Activated CD4-positive, alpha-beta T cell treated with anti-CD3 and anti-CD28 coated beads, Interleukin-2, amount 50 U/mL, for 24 hours (primary cell): ENCODE measurements at places on chromosomes 16 and 17.

GRCh38 chr16:86026171-86026910 is 127.4 kb downstream of the IRF8 start:
- no peak for DNase-seq

- DNase-seq, result no peak
Measured at GRCh38 chr17:63497708-63498483, 21.0 kb downstream of the ACE start.

DNA sequence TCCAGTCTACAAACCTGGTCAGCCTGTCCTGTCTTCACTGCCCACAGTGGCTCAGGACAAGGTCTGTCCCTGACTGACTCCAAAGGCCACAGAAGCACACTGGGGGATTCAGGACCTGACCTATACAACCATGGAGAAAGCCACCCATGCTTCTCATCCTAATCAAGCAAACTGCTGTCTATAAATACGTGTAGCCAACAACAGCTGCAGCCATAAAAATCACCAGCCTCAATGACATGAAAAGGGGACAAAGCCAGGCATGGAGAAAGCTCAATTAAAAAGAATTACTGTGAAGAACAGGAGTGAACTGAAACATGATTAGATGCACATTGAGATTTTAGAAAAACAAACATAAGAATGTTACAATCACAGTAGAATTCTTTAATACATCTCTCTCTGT is 170.1 kb downstream of the CDK5R1 start:
- DNase-seq, result no peak

DNA sequence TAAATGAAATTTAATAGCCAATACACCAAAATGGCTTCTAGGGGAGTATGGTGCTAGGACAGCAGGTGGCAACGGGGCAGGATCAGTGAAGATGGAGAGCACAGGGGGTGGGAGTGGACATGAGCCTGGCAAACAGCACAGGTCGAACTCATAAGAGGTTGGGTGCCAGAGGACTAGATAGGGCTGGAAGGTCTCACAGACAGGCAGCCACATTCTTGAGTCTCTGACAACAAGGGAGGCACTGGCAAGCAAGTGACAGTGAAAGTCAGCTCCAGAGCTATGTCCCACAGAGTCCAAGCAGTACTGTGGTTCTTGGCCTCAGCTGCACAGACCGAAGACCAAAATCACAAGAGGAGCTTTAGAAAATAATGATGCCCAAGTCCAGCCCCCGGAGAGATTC is 61.2 kb downstream of the USP31 start:
- DNase-seq, result no peak

GRCh38 chr17:48679385-48680096 is 42.8 kb downstream of the PRAC1 start:
- no peak for DNase-seq

DNA sequence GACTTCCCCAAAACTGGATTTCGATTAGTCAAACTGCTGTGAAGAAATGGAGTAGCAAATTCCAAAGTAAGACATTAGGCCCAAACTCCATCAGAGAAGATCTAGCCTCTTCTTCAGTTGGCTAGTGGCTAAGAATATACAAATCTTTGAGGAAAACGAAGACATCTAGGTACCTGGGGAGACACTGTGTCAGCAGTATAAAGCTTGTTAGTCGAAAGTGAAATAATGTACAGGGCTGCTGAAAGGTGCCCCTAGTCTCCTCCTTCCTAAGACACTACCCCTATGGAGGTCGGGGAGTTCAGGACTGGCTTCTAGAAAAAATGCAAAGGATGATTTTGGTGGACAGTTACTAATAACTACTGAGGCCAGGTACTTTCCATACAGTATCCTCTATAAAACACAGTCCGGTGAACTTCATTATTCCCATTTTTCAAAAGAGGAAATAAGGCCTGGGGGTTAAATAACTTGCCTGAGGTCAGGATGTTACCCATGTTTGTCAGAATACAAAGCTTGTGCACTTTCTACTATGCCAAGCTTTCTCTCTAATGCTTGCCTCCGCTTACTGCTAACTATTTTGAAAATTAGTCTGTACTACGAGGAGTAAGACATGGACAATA is 15.0 kb downstream of the DNAJC7 start:
- no peak for DNase-seq

GRCh38 chr16:87792205-87792565 is 26.4 kb upstream of the KLHDC4 start:
- no peak for DNase-seq

DNA sequence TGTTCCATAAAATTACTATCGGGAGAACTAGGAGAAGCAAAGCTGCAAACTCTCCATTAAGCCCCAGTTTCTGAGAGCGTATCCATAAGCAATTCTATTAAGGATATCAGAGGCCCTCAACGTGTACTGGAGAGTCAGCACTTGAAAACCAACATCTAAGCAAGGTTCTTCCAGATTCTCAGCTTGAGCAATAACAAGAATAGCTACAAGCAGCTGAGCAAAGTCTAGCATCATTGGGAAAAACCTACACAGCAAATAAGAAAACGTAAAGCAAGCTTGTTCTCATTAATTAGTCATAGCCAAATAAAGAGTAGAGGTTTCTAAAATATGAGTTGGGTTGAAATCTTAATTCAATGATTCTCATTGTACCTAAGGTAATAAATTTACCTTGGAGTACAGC is 26.9 kb upstream of the COX10 start:
- DNase-seq, result no peak

DNA sequence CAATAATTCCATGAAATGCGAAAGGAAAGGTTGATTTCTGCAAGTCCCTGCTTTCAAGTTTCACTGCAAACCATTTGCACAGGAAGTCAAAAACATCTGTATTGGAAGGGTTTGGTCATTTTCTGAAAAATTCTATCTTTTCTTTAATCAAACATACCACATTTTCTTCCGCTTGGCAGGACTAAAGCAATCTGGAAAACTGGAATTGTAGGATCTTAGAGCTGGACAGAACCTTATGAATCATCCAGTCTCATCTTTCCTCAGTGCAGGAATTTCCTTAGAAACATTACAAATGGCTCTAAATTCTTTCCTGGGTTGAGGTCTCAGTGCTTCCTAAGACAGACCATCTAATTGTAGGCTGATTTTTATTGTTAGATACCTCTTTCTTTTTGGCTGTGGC is 111.5 kb upstream of the ELAC2 start:
- no peak for DNase-seq

DNA sequence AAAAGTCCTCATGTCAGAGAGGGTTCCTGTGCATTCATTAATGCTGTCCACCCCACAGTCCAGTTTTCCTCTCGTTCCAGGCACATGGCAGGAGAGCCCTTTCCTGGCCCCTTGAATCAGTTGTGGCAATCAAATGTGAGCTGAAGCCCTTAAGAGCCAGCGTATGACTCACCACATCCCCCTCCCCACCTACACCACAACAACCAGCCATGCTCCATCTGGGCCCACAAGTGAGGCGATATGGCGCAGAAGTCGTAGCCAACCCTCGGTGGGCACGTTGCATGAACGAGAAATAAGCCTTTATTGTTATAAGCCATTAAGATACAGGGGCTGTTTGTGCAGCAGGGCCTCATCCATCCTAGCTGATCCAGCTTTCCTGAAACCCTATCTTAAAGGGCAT is 28.2 kb downstream of the GRIN2A start:
- no peak for DNase-seq

DNA sequence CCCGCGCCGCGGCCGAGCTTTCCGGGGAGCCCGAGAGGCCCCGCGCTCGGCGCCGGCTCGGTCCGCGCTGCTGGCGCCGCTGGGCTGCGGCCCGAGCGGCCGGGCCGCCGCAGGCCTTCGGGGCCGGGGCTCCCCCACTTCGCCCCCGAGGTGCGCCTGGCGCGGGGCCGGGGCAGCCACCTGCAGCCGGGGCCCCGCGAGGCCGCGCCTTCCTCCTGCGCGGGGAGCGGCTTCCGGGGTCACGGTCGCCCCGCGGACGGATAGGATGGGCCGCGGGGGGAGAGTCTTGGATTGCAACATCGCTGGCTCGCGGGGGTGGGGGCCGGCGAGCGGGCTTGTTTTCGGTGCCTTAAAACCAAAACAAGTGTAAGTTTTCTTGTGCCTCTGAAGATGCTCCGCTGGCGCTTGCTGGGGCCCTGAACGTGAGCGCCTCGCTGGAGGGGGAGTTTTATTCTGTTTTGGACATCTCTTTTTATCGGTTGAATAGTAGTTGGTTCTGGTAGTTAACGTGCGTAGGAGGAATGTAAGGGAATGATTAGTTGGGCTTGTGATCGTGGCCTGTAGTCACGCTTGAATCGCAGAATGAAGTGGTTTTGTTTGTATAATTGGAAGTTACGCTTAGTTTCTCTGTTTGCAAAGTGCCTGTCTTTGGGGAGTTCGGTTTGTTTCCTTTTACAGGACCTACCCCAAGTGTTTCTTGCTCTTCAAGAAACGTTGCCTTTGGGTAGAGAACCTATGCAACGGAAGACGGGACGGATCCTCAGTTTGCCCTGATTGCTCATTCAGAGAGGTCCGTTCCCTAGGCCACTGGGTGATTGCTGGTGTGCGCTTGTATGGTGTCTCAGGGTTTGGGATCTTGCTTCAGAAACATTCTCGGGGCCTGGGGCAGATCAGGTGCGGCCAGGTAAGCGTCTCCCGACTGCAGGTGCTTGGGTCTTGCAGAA is 724 bp downstream of the UBE2I start:
- DNase-seq, result peak; percentile 37

GRCh38 chr16:21101631-21102420 is 48.8 kb downstream of the DNAH3 start:
- peak; percentile 8 for DNase-seq

GRCh38 chr17:59848778-59849177 is 44.0 kb downstream of the TUBD1 start:
- DNase-seq, result no peak

DNA sequence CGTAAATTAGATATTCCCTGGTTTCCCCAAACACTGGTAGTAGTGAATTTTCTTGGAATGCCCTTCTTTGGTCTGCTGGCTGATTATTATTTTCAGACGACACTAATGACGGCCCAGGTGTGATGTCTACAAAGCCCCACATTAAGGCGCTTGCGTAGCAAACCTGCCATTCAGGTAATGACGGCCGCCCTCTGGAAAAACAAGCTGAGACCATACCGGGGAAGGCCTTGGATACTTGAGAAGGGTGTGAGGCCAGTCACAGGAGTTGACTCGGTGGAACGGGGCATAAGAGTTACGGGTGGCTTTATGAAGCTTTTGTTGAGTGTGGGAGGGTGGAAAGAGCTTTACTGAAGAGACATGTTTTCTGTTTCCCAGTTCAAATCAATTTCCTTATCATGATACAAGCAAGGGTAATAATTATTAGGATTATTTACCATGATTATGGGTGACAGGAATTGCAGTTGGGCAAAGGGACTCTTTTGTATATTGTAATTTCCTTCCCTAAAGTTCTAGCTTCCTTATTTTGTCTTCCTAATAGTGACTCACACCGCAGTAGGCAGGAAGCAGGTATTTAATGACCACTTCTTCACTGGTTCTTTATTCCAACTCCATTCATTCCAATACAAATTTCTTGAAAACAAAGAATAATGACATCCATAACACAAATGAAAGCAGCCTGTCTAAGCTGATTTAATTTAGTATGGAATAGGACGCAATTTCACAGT is 24.8 kb downstream of the KRT23 start:
- DNase-seq, result no peak

GRCh38 chr16:25106567-25107465 is 4.7 kb upstream of the LCMT1 start:
- peak; percentile 67 for DNase-seq

DNA sequence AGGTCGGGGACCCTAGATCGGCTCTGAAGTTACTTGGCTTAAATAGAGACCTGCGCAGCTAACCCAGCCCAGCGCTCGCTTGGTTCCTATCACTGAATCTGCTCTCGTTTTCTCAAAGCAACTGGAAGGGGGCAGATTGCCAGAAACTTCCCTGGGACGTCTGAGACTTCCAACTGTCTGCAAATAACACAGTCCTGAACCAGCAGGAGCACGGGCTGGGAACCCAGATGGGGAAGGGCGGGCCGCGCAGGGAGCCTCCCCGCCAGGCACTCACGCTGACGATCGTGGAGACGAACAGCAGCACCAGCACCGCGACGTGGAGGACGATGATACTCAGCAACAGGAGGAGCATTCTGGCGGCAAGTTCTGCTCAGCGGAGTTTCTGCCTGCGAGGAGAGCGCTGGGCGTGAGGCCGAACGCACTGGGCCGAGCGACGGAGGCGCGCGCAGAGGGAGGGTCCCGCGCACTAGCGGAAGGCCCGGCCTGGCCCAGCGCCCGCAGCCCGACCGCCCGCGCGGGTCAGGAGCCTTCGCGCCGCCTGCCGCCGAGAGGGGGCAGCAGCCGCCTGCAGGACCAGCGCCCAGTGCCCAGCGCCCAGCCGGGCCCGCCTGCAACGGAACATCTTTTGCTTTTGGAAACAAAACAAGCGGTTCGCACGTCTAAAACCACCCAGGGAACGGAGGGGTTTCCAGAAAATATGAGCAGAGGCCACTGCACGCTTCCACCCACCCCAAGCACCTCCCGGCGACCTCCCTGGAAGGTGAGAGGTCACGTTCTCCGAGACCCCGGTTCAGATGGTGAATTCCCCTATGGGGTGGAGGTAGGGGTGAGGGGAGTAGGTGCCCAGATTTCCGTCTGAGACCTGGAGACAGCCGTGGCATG is 4.5 kb downstream of the PMP22 start:
- peak; percentile 27 for DNase-seq

DNA sequence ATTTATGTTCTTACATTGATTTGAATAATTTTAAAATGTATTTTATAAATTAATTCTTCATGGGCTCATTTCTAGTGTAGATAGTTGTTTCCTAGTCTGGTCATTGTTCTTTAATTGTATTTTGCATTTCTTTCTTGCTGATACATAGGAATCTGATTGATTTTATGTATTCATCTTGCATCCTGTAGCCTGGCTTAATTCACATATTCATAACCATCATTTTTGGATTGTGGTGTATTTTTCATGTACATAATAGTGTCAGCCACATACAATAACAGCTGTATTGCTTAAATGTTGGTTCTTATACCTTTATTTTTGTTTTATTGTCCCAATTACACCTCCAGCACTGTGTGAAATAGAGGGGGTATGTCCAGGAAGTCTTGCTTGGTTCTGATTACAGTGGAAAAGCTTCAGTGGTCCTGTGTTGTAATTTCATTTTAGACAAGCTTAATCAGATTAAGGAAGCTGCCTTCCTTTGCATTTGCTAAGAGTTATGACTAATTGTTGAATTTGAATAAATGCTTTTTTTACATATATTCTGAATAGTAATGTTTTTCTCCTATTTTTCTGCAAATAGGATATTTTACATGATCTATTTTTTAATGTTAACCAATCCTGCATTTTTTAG is 103.7 kb downstream of the USP22 start:
- DNase-seq, result no peak

GRCh38 chr16:17225541-17225940 is 245.2 kb downstream of the XYLT1 start:
- no peak for DNase-seq

DNA sequence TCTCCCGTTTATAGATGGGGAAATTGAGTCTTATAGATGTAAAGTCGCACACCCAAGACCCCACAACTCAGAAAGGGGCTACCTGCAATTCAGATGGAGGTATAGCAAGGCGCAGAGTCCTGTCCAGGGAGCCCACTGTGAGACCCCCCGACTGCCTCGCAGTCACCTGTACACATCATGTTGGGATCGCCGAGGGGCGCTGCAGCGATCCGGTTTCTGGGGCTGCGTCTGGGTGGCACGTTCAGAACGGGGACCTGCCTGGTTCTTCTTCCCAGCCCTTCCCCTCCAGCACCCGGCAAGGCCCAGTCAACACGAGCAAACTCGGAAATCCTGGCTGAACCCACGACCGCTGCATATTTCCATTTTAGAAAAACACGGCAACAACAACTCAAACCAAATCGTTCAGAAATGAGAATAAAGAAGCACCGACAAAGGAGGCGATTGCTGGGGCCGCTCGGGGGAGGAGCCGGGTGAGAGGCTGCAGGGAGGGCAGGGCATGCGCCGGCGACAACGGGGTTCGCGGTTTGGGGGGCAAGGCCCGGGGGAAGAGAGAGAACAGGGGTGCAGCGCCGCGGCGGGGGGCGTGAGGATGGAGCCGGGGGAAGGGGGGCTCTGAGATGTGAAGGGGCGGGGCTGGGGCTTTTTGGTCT is 643 bp downstream of the HSDL1 start:
- no peak for DNase-seq
